ENCODE measurements at places on chromosomes 16 and 17.

- DNase-seq, result no peak
Observed at GRCh38 chr17:79988185-79988971, 47.3 kb downstream of the TBC1D16 start.

DNA sequence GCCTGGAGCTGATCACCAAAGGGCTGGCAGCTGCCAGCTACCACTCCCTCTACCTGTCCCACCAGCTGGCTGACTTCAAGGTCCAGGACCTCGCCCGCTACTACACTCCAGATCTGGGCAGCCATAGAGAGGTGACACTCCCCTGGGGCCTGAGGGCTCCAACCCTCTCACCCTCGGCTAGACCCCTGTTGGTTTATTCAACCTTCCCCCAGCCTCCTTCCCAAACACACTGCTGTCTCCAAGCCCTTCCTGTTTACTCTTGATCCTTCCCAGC lies 18.0 kb downstream of the ALOX12B start:
- no peak for DNase-seq

GRCh38 chr17:35257208-35257659 lies 14.4 kb downstream of the SLFN5 start:
- no peak for DNase-seq

DNA sequence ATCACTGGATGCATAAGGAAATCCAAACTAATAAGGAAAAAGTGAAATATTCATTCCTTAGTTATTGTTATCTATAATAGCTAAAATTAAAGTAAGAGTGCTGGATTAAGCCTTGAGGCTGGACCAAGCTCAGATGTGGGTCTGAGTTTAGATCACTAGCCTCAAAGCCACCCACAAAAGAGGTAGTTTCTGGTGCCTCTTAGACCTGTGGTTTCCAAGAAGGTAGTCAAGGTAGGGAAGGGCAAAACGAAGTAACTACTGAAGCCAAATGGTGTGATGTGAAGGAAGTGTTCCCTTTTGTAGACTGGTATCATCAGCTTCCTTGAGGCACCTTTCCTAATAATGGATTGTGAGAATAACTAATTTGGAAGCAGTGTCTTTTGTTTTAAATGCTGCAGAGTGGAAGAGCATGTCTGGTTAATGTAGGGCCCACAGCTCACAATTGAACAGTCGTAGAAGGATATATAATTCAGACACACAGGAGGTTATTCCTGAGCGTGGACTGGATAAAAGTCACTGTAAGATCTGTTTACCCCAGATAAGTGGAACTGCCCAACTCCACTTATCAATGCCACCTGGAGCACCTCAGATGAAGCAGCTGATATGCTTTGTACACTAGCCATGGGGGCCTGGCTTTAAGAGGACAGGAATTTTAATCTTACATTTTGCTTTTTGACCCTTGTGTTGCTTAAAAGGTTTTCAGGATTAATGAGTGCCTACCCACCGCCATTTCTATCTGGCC lies 31.7 kb upstream of the LCMT1 start:
- DNase-seq, result no peak

GRCh38 chr16:71259086-71259485 lies 28.6 kb upstream of the HYDIN start:
- no peak for DNase-seq

- DNase-seq, result no peak
Observed at GRCh38 chr16:51201604-51202003, 50.5 kb upstream of the SALL1 start.

- no peak for DNase-seq
Observed at GRCh38 chr16:62450291-62450690, 414.1 kb upstream of the CDH8 start.

DNA sequence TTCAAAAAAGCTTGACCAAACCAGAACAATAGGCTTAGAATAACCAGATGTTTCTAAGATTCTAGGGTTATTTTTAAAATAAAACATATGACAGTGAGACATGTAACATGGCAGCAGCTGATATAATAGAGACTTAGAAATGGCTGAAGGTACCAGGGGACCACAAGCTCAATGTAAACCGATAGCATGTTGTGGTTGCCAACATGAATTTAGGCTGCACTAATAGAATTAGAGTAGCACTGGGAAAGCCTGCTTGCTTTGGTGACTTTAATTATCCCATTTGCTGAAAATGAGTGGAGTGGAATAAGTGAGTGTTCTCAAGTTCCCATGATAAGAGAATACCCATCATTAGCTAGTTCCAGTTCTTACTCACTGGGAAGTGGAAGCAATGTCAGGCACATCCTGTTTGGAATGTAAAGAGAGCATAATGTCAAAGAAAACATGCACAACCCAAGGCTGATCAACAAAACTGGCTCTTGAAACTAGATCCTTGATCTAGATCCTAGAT lies 621.2 kb upstream of the CDH5 start:
- DNase-seq, result no peak

DNA sequence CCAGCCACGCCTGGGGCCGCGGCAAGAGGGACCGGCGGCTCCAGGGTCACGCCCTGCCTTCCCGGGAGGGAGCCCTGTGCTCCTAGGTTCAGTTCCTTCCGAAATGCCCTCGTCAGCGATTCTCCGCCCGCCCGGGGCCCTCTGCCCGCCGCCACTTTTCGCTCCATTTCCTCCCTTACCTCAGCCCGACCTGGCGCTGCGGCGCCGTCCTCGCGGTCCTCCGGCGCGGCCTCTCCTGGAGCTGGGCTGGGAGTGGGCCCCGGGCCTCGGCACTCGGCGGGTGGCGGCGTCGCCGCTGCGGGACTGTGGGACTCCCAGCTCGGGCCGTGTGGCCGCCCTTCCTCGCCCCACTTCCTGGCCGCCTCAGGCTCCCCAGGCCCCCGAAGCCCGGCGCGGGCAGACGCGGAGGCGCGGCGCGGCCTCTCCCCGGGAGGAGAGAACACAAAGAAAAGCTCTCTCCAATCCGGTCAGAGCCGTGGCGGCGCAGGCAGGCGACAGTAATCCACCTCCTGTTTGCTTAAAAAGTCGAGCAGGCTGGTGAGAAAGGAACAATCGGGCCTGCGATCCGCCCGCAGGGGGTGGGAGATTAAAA lies 1.6 kb downstream of the BAHCC1 start:
- DNase-seq, result no peak

GRCh38 chr16:606656-607307 lies 16.9 kb downstream of the RAB40C start:
- DNase-seq, result no peak
